ENCODE measurements at places on chromosomes 12 and 14.

- DNase-seq, result no peak
These were observed 6.9 kb downstream of the C1QL4 start for GRCh38 chr12:49330032-49330619.

DNA sequence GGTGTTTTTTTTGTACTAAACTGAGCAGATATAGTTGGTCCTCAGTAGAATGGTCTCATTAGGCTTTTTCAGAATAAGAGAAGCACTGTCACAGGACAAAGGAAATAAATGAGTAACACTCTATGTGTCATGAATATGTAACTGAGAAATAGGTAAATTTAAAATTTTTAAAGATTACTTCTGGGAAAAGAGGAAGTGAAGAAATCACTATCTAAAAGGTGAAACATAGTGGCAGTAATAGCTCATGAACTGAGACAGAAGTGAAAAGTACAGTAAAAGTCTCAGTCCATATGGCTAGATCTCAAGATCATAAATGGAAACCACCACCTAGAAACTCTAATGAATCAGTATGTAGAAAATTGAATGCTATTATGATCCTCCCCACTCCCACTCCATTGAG lies 89.3 kb upstream of the TTC7B start:
- DNase-seq, result no peak

DNA sequence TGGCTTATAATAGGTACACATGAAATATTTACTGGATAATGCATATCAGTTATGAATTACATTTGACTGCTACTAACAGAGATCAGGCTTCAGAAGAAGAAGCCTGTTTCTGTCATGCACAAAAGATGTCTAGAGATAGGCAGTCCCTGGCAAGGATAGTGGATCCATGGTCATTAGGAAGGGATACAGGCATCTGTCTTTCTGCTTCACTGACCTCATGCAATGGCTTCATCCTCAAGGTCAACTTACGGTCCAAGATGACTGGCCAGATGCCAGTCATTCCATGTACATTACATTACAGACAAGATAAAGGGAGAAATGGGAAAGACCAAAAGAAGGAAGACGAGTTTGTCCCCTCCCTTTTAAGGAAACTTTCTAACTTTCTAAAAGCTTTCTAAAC lies 94.0 kb downstream of the NUAK1 start:
- no peak for DNase-seq

- DNase-seq, result no peak
These were observed 851.6 kb downstream of the NRXN3 start for GRCh38 chr14:79021766-79022165.

DNA sequence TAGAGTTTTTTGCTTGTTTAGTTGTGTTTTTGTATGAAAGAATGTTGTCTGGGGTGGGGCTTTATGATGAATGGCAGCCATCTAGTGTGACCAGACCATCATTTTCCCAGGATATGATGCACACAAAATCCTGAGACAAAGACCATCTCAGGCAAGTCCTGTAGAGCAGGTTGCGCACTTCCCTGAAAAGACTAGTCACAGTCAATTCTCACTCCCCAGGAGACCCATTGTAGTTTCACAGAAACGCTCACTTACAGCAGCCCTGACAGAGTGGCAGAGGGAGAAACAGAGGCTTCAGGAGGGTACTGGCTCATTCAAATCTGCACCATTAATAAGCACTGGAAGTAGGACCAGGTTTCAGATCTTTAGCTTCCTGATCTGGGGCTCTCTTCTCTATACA lies 183.2 kb downstream of the TMEM117 start:
- no peak for DNase-seq

DNA sequence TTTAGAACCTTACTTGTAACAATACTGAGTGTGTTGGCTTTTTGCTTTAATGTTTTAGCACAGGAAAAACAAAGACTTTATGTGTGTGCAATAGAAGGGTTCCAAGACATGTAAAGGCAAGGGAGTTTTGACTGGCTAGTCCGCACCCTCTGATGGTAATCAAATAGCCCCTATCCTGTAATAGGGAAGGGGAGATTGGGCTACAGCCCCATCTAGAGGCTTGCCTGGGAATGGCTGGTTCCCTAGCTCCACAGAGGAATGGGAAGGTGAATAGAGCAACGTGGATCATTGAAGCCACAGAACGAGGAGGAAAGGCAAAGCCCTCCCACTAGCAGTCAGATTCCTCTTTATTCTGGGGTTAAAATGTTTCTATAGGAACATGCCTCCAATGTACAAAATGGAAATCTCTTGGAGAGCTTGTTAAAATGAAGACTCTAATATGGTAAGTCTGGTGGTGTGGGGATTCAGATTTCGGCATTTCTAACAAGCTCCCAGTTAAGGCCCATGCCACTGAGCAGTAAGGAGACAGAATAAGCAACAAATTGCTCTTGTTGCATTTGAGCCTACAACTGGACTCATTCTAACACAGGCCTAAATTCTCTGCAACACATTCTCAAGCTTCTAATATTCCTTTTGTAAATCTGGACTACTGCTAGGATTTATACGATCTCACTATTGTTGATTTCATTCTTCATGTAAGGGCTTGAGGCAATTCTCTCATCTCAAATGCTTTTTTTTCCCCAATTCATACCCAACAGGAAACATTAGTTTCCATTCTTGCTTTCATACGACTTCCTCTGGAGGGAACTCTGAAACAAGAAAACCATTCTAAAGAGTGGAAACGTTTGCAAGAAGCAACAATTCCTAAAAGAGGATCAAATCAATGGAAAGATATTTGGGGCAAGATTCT lies 57.1 kb downstream of the NIN start:
- peak; percentile 74 for DNase-seq

DNA sequence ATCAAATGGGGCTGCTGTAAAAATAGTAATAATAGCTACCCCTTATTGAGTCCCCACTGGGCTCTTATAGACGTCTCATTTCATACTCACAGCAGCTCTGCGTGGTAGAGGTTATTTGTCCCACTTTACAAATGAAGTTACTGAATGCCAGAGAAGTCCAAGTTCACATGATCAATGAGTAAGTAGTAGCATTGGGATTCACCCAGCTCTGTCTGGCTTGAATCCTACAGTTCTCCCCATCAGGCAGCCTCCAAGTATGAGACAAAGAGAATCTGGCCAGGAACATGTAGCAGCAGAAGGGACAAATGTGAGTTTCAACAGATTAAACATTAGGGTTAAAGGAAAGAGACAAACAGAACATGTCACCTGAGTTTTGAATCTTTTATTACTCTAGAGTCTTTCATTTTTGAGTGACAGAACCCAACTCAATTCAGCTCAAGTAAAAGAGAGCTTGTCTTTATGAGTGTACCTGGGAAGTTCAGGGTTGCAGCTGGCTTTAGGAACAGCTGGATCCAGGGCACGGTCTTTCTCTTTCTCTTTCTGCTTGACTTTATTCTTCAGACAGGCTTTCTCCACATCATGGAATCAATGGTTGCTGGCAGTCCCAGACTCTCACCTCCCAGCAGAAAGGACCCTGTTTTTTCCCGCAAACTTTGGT lies 64.1 kb upstream of the JDP2 start:
- DNase-seq, result peak; percentile 24

DNA sequence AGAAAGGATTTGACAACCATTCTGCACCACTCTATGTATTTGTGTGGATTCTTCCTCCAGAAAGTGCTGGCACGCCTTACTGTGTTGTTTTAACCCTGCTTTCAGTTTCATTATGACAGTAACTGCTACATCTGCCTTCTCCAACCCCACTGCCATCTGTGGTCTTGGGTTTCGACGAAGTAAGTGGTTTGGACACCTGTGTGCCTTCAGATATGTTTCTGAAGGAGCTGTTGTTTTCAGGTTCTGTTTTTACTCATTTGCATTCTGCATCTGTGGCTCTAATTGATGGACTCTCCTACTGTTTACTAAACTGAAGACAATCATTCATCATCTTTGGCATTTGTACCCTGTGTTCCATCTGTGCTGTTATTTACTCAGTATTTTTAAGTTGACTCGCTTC lies 4.1 kb downstream of the TSHR start:
- DNase-seq, result no peak

DNA sequence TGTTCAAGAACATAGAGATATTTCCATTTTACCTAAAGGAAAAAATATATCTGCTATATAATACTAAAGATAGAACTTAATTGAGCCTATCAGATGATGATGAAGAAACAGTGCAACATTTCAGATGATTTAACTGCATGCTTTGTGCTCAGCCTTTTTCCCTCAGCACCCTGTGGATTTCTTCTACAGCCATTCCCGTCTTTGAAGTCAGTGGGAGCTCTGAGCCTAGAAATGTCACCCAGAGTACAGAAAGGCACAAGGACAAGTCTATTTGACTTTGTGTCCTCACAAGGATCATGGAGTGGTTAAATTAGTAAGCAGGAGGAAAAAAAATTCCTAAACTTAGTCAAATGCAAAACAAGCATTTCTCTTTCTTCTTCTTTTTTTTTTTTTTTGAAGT lies 994.0 kb upstream of the FLRT2 start:
- DNase-seq, result no peak

GRCh38 chr12:15289192-15289591 lies 33.1 kb upstream of the PTPRO start:
- no peak for DNase-seq
